ENCODE measurements at places on chromosomes 3 and 15.

GRCh38 chr15:78207641-78208340, 26.6 kb downstream of the ACSBG1 start:
- no peak for DNase-seq

DNA sequence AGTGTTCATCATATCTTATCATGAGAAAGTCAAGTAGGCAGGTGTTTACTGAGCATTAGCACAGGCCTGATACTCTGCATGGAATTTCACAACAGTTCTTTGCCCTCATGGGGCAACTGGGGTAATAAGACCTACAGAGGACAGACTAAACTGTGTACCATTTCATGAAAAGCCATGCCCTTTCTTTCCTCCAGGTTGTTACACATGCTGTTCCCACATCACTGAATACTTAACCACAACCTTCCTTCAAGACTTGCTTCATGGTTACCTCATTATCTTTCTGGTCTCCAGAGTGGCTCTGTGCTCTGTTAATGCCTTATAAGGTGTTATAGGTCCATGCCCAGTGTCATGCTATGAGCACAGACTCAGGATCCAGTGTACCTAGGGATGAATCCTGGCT, 28.2 kb upstream of the RSL24D1 start:
- DNase-seq, result no peak

DNA sequence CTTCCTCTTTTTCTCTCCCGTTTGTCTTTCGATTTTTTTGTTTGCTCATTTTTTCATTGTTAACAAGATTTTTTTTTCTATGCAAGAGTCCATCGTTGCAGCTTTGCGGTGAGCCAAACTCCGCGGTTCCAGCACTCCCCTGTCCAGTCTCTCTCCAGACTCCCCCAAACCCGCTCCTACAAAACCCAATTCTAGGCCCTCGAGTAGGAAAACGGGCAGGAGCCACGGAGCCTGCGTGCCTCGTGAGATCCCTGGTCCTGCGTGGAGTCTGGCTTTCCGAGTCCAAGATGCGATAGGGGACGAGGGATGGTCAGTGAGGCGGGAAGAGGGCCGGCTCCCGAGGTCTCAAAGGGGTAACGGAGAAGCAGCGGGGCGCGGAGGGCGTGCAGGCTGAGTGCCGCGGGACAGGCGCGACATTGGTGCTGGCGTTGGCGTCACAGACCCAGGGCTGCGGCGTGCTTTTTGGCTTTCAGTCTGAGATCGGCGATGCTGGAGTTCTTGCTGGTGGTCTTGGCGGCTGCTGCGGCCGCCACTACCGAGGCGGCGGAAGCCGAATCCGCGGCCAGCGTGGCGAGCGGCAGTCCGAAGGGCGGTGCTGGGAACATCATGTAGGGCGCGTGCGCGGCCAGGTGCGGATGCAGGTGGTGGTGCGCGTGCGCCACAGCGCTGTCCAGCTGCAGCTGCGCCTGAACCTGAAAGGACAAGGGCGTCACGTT, 8.5 kb downstream of the SHOX2 start:
- peak; percentile 89 for DNase-seq

DNA sequence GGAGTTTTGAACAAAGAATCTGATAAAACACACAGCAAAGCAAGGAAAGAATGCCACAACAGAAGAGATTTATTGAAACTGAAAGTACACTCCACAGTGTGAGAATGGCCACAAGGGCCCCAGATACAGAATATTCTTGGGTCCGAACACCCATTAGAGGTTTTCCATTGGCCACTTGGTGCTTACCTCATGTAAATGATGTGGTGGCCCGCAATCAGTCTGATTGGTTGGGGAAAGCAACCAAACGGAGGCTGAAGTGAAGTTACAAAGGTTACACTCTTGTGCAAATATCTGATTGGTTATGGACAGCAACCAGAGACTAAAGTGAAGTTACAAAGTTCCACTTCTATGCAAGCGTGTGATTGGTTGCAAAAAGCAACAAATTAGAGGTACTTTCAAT, 20.4 kb downstream of the NSUN3 start:
- no peak for DNase-seq

- no peak for DNase-seq
Observed at GRCh38 chr15:49610157-49610918, 10.3 kb downstream of the FAM227B start.

- peak; percentile 22 for DNase-seq
Observed at GRCh38 chr15:34336991-34337556, 507 bp downstream of the SLC12A6 start.

DNA sequence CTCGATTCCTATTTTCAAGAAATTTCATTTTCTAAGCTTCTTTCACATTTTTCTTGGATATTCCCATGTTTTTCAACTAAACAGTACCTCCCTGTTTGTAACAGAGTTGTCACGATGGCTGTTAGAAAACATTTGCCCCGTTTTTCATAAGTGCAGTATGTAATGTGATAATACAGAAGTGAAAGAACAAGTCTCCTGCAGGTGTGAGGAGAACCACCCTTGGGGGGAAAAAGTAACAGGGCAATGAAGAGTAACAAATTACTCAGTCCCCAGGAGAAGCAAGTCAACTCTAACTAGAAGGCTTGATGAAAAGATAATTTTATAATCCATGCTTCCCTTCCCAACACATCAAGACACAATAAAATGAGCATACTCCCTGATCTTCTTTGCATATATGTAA, 493.3 kb downstream of the FOXP1 start:
- no peak for DNase-seq

DNA sequence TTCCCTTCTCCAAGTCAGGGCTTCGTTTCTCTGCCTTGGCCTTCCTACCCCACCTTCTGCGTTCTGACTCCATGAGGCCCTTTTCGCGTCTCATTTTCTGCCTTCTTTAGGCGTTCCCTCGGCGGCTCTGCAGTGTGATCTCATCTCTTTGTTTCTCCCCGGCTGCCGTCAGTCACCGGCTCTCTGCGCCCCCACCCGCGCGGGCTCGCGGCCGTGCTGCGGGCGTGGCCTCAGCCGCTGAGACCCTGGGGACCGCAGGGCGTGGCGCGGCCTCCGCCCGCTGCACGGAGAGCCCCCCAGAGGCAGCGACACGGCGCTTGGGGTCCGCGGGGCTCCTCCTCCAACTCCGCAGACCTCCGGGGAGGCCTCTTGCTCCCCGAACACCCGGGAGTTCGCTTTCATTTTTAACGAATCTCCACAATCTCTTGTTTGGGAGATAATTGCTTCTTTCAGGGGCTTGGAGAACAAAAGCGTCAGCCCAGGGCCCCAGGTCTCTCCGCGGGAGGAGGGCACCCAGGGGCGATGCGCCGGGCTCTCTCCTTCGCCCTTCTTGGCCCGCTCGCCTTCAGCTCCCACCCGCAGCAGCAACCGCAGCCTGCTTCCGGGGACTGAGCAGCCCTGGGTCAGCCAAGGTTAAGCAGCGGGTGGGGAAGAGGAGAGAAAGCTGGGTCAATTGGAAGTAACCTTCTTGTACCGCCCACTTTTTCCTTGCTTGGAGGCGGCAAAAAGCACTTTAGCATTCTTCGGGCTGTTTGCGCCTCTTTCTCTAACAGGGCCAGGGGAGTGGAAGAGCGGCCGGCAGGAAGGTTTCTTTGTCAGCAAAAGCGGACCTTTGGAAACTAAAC, 35.2 kb downstream of the GAP43 start:
- DNase-seq, result peak; percentile 72

DNA sequence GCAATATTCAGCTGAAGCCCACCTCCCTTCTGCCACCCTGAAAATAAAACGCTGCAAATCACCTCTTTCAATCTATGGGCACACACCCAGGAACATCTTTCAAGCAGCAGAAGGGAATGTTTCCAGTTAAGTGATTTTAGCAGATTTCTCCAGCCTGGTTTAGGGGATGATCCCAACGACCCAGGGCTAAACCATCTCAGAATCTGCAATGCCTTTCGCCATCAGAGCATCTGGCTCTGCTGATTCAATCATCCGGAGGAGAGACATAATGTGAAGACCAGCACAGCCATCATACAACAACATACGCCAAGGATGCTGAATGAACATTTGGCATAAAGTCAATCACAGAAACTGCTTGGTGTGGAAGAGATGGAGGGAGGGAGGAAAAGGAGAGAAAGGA, 15.5 kb upstream of the LRRN1 start:
- DNase-seq, result no peak

DNA sequence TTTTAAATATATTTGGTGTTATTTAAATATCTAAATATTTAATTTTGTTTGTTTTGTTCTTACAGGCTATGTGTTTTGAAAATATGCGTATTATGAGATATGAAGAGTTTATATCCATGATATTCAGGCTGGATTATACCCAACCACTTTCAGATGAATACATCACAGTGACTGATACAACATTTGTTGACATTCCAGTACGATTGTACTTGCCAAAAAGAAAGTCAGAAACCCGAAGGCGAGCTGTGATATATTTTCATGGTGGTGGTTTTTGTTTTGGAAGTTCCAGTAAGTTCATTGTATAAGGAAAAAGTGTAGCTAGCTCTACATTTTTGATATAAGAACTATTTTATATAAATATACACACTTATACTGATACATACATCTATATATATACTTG, 6.9 kb downstream of the AADACL2 start:
- DNase-seq, result no peak

DNA sequence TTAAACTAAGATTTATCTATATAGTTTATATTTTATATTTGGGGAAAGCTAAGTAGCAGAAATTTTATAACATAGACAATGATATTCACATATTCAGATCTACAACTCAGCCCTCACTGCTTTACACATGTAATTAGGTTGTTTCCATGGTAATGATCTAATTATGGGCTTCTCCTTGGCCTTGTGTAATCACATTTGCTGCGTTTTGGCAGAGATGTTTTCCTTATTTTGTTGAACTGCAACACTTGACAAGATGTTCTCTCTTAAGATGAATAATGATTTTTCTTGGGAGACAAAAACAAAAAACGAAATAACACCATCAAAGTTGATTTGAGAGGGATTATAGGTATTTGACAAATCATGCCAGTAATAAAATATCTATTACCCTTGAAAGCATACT, 635.6 kb upstream of the TBL1XR1 start:
- no peak for DNase-seq

DNA sequence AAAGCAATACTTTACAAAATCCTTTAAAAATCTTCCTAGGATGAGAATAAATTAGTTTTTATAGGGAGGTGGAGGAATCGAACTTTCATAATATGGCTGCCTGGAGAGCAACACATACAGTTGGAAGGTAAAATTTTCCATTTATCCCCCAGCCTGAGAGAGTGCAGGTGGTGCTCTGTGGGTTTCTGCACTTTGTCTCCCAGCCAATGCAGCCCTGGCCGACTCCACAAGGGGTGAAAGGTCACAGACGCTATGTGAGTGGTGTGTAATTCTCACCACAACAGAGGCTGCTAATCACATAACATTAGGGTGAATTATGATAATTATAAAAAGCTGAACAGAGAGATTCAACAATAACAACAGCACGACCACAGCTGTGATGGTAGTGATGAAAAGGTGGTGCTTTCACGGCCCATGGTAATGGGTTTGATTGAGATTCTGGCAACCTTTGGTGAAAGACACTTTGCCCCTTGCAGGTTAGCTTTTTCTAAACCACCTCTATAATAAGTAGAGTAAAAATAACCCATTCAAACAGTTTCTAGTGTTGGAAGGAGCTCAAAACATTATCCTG, 30.1 kb upstream of the NANOGP8 start:
- DNase-seq, result peak; percentile 12

DNA sequence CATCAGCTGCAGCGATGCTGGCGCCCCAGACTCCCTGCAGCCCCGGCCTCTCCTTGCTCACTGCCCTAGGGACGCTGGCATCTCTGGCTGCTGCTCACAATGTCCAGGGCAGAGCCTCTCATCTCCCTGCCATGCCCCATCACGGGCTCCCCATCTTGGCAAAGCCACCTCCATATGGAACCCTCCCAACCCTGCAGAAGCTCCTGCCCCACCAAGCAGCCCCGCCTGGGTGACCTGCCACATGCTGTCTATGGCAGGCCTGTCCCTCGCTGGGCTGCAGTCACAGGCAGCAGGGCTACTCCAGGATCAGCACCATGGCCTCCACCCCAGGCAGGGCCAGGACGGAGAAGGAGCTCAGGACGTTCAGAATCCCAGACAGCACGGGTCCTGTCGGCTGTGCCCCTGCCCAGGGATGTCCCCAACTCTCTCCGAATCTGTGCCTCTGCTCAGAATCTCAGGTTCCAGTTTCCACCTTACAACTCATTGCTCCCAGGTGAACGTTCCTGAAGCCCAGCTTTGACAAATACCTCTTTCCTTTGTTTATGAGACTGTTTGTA, 58.4 kb downstream of the PLXNA1 start:
- no peak for DNase-seq

DNA sequence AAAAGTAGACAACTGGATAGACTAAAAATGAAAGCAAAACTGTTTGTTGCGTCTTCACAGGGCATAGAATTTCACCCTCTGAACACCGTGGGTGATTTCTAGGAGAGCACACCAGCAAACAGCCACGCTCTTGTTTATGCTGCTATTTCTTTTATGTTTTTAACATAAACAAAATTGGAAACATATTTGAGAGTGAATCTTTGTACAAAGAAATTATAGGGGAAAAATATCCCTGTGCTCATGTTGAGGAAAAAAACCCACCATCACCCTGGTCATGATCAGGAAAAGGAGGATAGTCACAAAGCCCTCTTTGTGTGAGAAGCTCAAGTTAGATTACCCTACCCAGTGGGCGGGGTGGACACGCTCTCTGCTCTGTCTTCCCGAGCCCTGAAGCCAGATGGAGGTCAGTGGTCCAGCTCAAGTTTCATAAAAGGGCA, 313.3 kb downstream of the SATB1 start:
- no peak for DNase-seq

- DNase-seq, result no peak
Observed at GRCh38 chr3:187568171-187568570, 102.0 kb downstream of the SST start.

DNA sequence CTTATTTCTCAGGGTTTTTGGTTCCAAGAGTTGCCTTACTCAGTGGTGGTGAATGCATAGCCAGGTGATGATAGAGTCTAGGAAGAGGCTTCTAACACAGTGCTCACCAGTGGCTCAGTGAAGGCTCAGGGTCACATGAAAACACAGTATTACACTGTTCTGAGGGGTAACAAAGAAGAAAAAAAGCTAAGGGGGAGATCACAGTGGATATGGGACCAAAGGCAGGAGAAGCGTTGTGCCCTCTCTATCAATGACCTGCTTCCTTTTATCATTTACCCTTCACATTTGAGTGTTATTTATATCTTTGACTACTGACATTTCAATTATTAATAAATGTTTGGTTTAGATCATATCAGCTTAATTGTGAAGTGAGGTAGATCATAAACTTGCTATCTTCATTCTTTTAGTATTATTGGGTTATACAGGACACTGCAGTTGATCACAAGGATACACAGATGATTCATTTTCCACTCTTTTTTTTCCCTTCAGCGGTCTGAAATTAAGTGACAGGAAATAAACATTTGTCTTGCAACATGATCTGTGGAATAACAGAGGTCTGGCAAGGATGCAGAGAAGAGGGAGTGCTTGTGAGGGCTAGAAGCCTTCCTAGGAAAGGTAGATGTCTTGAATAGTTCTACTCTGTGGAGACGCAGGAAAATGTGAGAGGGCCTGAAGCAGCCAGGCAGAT, 171.7 kb downstream of the C3orf38 start:
- no peak for DNase-seq

- no peak for DNase-seq
Observed at GRCh38 chr3:169171739-169172138, 491.8 kb downstream of the MECOM start.
